ENCODE measurements at places on chromosomes 5 and 9.

GRCh38 chr5:157303667-157304327 lies 37.9 kb downstream of the CYFIP2 start:
- peak; percentile 74 for DNase-seq

GRCh38 chr5:36492984-36493654 lies 113.3 kb upstream of the SLC1A3 start:
- no peak for DNase-seq

DNA sequence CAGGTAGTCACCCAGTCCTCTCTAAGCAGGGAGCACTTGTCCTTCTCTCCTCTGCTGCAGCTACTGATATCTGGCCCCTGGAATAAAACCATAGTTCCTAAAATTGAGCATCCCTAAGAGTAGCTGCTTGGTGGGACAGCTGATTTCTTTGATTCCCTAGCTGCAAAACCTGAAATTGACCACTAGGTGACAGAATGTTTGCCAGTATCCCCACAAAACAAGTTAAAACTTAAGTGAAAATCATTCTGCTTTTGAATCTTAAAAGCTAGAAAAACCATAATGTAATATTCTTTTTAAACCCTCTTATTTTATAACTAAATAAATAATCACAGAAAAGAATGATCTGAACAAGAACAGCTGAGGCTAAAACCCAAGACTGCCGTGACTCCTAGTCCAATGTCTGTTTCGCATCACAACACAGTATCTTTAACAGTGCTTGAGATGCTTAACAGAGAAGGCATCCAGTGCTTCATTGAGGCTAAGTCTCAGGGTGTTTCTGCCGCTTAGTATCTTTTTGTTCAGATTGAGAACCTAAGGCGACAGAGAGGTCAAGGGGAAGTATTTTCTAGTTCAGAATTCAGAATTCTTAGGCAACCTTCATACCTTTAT lies 24.4 kb upstream of the TAL2 start:
- no peak for DNase-seq

DNA sequence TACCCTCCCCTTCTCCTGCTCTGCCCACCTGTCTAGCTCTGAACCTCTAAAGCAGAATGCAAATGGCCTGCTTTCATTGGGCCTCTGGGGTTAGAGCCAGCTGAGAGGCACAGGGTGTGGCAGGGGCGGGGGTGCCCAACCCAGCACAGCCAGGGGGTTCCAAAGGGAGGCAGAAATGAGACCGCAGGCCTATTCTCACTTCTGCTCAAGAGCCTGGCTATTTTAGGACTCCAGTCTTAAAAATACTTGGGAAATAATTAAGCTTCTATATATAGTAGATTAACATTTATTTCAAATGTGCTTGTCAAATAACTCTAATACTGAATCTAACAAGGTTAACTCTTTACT lies 5.7 kb downstream of the QSOX2 start:
- DNase-seq: no peak

- no peak for DNase-seq
Observed at GRCh38 chr5:4232084-4232483, 636.5 kb downstream of the IRX1 start.
